Activated naive CD4-positive, alpha-beta T cell treated with anti-CD3 and anti-CD28 coated beads, Interleukin-2, amount 10 ng/mL, durations not matched to agents 7 days and 5 days (primary cell): ENCODE measurements at places on chromosomes 16 and 17.

DNA sequence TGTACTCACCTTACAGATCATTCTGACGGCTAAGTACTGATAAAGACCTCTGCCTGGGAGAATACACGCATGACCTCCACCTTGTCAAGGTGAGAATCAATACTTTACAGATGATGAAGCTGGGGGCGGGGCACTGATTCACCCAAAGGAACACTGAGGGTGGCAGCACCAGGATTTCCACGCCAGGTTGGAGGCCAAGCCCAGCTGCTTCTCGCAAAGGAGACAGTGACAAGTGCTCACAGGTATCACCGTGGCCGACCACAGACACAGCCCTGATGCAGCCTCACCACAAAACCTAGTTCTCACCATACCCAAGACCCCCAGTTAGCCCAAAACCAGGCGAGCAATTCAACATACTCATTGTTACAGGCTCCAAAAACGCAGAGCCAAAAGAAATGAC lies 434.2 kb downstream of the SOX9 start:
- H3K4me1 ChIP-seq: no peaks in the 10 kb centered on the region
- H3K27ac ChIP-seq: no peak overlapping the region
- H3K4me3 ChIP-seq: no peak overlapping the region

- H3K27me3 ChIP-seq: no peaks in the 10 kb centered on the region
- no peak for DNase-seq
- no peak overlapping the region for H3K4me3 ChIP-seq
- H3K36me3 ChIP-seq: peaks cover 1% of the 10 kb centered on the region
Measured at GRCh38 chr16:46932802-46933201, 40.7 kb downstream of the DNAJA2 start.

- no peak for DNase-seq
- no peak overlapping the region for H3K4me3 ChIP-seq
- no peaks in the 10 kb centered on the region for H3K27me3 ChIP-seq
Measured at GRCh38 chr16:47493381-47494337, 32.5 kb downstream of the PHKB start.

GRCh38 chr17:76722279-76722678 lies 4.1 kb downstream of the JMJD6 start:
- H3K27me3 ChIP-seq: no peaks in the 10 kb centered on the region
- no peak overlapping the region for H3K27ac ChIP-seq
- peaks cover 51% of the 10 kb centered on the region for H3K4me1 ChIP-seq
- H3K4me3 ChIP-seq: no peak overlapping the region
- no peak for DNase-seq
- peaks cover 59% of the 10 kb centered on the region for H3K36me3 ChIP-seq

DNA sequence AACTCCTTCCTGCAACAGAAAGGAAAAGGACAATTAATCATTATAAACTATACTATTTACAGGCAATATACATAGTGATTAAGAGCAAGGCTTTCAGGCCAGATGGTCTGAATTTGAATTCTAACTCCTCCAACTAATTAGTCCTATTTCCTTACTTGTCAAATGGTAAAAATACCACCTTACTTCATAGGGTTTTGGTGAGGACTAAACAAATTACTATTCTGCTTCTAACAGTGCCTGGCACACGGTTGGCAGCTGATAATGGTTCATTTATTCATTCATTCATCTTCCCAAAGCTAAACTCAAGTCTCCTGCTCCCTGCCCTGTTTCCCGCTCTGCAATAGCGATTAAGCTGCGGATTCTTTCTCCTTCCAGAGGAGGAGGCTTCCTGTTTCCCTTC lies 39.8 kb downstream of the DCUN1D3 start:
- no peaks in the 10 kb centered on the region for H3K27me3 ChIP-seq
- no peak overlapping the region for H3K4me3 ChIP-seq
- no peak overlapping the region for H3K27ac ChIP-seq
- DNase-seq: no peak

- no peak overlapping the region for H3K27ac ChIP-seq
- H3K4me1 ChIP-seq: no peaks in the 10 kb centered on the region
- peaks cover 4% of the 10 kb centered on the region for H3K36me3 ChIP-seq
- no peak overlapping the region for H3K4me3 ChIP-seq
- no peaks in the 10 kb centered on the region for H3K27me3 ChIP-seq
- DNase-seq: no peak
Measured at GRCh38 chr16:2082171-2082982, 34.6 kb downstream of the TSC2 start.

DNA sequence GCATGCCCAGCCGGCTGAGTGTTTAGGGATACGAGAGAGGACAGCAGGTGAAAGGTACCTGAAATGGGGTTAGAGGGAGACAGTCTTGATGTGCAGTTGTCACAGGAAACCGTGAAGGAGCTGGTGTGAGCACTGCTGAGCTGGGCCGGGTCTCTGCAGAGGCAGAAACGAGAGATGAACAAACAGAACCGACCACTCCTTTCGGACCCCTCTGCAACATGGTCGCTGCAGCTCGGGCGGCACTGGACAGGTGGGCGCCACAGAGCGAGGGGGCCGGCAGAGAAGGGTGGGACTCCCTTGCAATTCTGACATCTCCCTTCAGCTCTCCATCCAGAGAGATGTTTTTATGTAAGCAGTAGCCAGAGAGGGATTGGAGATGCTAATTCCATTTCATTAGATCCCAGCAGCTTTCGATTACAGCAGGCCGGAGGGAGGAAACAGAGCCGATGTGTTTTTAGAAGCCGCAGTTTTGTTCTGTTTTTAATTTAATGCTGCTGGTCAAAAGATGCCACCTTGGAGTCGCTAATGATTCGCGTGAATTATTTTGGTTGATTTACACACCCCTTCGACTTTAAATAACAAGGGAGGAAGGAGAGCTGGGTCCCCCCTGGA lies 86.3 kb upstream of the RPL38 start:
- no peaks in the 10 kb centered on the region for H3K36me3 ChIP-seq
- H3K4me1 ChIP-seq: no peaks in the 10 kb centered on the region
- no peak overlapping the region for H3K4me3 ChIP-seq
- no peak for DNase-seq

DNA sequence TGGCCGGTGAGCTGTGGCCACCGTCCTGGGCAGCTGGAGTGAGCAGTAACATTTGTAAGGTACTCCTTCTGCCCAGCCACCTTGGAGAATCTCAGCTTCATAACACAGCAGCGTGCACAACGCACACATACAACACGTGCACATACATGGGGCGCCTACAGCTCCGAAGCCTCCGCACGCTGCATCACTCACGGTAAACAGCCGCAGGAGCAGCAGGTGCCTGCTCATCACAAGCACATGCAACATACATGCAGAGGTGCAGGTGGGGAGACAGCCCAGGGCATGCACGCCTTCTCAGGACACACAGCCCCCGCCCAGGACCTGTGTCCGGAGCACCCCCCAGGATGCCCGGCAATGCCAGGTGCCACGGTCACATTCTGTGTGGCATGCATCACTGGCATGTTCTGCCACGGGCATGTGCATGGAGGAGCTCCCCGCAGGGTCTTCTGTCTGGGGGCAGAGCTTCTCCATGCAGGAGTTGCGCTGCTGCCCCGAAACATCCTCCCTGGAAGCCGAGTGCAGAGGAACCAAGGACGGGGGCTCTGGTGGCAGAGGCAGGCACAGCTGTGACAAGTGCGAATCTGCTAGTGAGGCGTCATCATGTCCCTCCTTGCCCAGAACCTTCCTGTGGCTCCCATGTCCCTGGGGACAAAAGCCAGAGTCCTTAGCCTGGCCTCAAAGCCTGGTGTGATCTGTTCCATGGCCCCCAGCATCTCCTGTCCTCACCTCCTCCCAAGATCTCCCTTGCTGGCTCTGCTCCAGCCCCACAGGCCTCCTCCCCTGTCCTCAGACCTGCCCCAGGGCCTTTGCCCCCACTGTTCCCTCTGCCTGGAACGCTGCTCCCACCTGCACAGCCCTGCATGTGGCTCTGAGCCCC lies 184.0 kb upstream of the GSE1 start:
- DNase-seq: peak; percentile 18
- no peak overlapping the region for H3K27ac ChIP-seq
- no peaks in the 10 kb centered on the region for H3K36me3 ChIP-seq

DNA sequence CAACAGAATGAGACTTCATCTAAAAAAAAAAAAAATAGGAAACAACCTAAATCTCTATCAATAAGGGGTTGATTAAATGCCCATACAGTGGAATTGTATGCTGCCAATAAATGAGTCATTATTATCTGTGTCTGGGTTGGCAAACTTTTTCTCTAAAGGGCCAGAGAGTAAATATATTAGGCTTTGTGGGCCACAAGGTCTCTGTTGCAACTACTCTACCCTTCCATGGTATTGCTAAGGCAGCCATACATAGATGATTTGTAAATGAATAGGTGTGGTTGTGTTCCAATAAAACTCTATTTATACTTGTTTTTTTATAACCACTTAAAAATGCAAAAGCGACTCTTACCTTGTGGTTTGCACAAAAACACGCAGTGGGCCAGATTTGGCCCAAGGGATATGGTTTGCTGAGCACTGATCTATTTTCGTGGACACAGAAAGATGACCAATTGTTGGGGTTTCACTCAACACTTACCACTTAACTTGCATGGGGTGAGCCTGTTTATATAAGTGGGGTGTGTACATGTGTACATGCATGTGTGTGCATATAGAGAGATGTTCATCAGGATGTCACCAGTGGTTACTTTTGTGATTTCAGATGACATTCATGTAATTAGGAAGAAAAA lies 12.4 kb upstream of the IL4R start:
- H3K36me3 ChIP-seq: peaks cover 7% of the 10 kb centered on the region
- DNase-seq: no peak
- H3K4me3 ChIP-seq: no peak overlapping the region
- peaks cover 30% of the 10 kb centered on the region for H3K27me3 ChIP-seq
- no peak overlapping the region for H3K27ac ChIP-seq
- peaks cover 16% of the 10 kb centered on the region for H3K4me1 ChIP-seq

- no peaks in the 10 kb centered on the region for H3K36me3 ChIP-seq
- no peak for DNase-seq
- peaks cover 23% of the 10 kb centered on the region for H3K4me1 ChIP-seq
- H3K27me3 ChIP-seq: peaks cover 83% of the 10 kb centered on the region
Measured at GRCh38 chr17:49571283-49571682, 4.4 kb upstream of the NXPH3 start.

GRCh38 chr17:21242780-21243515 lies 10.3 kb downstream of the NATD1 start:
- H3K4me3 ChIP-seq: no peak overlapping the region
- DNase-seq: no peak
- peaks cover 3% of the 10 kb centered on the region for H3K4me1 ChIP-seq
- no peaks in the 10 kb centered on the region for H3K27me3 ChIP-seq
- no peaks in the 10 kb centered on the region for H3K36me3 ChIP-seq

DNA sequence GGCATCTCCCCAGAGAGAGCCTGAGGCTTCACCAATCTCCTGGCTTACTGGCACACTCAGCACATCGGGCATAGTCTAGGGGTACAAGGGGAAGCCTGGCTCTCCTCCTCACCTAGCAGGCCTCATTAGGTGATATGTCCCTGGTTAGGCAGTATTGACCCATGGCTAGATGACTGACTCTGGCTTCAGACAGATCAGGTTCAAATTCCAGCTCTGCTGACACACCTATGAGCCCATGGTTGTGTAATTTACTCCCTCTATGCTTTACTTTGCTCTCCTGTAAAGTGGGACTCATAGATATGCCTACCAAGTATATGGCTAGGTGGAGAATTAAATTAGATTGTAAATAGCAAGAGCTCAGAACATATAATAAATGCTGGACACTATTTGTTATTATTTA lies 157.3 kb upstream of the IRX3 start:
- H3K4me3 ChIP-seq: no peak overlapping the region
- no peak overlapping the region for H3K27ac ChIP-seq

DNA sequence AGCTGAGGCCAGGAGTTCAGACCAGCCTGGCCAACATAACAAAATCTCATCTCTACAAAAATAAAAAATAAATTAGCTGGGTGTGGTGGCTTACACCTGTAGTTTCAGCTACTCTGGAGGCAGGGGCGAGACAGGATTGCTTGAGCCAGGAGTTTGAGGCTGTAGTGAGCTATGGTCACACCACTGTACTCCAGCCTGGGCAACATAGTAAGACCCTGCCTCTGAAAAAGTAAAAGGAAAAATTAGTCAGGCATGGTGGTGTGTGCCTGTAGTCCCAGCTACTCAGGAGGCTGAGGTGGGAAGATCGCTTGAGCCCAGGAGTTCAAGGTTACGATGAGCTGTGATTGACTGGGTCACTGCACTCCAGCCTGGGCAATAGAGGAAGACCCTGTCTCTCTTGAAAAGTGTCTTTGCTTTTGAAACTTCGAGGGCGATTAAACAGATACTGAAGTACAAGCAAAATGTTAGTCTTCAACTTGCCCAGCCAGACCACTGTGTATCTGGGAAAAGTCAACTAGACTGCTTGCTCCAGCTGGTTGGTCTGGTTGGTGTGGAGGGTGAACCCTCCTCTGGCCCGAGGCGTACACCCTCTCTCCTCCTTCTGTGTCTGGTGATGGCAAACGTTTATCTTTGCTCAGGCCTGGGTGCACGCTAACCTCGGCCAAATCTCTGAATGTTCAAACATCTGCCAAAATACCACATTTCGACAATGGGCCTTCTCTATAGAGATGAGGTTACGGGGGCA lies 174.9 kb downstream of the RAB11FIP4 start:
- H3K4me3 ChIP-seq: no peak overlapping the region
- H3K4me1 ChIP-seq: peaks cover 5% of the 10 kb centered on the region
- no peaks in the 10 kb centered on the region for H3K36me3 ChIP-seq

GRCh38 chr16:21646091-21646490 lies 6.3 kb downstream of the IGSF6 start:
- peaks cover 58% of the 10 kb centered on the region for H3K4me1 ChIP-seq
- peak overlapping the region; percentile 73 for H3K4me3 ChIP-seq
- H3K27ac ChIP-seq: peak overlapping the region; percentile 95
- peaks cover 13% of the 10 kb centered on the region for H3K36me3 ChIP-seq
- DNase-seq: no peak
- H3K27me3 ChIP-seq: no peaks in the 10 kb centered on the region

DNA sequence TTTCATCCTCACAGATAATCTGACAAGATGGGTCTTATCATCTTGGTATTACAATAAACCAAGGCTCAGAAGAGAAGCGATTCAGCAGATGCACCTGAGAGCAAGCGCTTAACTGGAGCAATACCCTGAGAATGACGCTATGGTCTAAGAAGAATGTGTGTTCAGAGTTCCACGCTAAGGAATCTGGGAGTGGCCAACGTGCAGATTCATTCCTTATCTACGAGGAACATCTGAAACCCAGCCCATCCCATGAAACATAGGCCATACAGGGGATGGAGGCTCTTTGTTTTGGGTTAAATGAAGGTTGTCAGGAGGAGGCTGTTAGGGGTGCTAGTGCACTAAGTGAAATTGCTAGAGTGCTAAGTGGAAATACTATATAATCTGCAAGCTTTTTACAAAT lies 28.5 kb upstream of the KDM8 start:
- H3K4me3 ChIP-seq: no peak overlapping the region
- H3K27me3 ChIP-seq: no peaks in the 10 kb centered on the region
- H3K27ac ChIP-seq: no peak overlapping the region
- H3K4me1 ChIP-seq: peaks cover 96% of the 10 kb centered on the region
